ENCODE measurements at places on chromosomes 16 and 17. TPM values are rescaled to one million over a fixed set of nuclear protein-coding genes. Genes with fewer than 3 reads are reported as not detected.
A peak's percentile ranks its signal among the peaks of the same experiment; 100 is the strongest.

Gene ULK2
- 23.9 TPM for total RNA-seq

Gene ASPA
- total RNA-seq: not detected

GRCh38 chr17:68981288-68981687, 26.1 kb upstream of the ABCA8 start:
- DNase-seq: peak; percentile 86

DNA sequence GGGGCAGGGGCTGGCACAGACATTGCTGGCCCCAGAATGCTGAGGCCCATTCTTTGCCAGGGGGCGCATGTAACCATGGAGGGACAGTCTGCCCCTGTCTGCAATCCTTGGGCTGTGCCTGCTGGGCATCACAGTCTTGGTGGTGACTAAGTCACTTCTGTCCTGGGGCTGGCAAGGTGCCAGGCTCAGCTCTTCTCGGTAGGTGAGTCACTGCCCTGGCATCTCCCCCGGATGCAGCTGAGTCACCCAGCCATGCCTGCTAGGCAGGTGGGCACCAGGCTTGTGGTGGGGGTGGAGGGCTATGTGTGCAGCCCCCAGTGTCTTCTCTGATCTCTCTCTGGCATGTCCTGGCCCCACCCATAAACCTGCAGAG, 5.6 kb downstream of the RARA start:
- DNase-seq: peak; percentile 97

DNA sequence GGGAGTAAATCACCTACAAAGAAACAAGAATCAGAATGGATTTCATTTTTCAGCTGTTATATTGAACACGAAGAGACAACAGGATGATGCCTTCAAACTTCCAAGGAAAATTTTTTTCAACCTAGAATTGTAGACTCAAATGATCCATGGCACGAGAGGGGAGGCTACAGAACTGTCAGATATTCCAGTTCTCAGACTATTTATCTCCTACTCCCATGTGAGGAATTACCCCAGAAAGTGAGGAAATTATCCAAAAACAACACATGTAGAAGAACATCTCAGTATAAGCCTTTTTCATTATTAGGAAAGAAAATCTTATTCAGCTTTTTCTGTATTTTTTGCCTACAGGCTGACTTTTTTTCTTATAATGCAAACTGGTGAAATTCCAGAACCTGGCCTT, 5.5 kb upstream of the ASGR2 start:
- DNase-seq: no peak

DNA sequence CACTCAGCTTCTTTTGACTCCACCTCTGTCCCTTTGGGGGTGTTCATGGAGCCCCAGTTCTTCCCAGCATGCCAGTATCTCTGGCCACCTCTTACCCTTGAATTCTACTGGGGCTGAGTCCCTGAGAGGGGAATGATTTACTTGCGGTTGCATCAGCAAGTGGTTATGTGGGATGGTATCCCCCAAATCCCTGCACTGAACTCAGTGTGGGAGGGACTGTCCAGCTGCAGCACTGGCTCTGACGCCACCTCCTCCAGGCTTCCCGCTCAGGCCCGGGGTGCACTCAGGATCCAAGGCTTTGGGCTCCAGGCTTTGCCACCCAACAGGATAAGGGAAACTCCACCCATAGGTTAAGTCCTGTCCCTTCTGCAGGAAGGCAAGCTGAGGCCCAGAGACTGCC, 21.1 kb upstream of the BRD7 start:
- no peak for DNase-seq

- DNase-seq: no peak
These were observed 82.3 kb upstream of the ZNF469 start for GRCh38 chr16:88300463-88300835.

DNA sequence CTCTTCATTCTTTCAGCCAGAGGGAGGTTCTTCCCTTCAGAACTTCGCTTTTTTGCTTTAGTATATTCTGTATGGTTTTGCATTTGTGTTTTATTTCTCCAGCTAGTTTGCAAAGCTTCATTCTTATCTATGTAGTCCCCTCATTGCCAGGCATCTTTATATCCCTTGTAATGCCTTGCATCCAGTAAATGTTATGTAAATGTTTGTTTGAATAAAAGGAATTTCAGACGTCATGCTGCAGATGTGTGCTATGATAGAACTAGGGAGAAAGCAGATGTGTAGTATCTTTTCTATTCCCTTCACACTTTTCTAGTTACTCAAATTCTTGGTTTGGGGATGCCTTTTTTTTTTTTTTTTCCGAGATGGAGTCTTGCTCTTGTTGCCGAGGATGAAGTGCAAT, 62.6 kb upstream of the RASL10B start:
- no peak for DNase-seq

DNA sequence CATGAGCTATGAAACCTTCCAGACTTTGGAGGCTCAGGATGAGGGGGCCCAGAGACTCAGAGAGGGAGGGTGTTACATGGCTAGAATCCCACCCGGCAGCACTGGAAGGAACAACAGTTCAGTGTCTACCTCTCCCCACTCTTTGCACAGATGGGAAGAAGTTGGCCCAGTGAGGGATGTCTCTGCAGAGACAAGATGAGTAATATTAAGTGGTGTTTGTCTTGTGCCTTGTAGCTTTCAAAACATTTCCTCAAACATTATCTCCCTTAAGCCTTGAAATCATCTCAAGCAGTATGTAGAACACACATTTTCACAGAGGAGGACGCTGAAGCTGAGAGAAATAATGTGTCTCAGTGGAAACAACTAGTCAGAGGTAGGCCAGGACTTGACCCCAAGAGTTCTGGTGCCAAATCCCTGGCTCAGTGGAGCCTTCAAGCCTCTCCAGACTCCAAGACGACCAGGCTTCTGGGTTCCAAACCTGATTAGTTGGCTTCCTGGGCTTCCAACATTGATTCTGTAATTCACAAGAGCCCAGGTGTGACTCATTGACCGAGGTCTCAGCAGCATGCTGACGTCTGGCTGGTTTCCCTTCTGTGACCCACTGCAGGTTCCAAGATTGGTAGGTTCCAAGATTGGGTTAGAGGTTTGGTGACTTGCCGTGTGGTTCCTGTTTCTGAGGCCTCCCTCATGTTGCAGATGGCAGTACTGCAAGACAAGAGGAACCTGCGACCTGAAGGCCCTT, 7.4 kb downstream of the RNF112 start:
- DNase-seq: no peak

- no peak for DNase-seq
These were observed 39.7 kb upstream of the CREBBP start for GRCh38 chr16:3920206-3920605.

DNA sequence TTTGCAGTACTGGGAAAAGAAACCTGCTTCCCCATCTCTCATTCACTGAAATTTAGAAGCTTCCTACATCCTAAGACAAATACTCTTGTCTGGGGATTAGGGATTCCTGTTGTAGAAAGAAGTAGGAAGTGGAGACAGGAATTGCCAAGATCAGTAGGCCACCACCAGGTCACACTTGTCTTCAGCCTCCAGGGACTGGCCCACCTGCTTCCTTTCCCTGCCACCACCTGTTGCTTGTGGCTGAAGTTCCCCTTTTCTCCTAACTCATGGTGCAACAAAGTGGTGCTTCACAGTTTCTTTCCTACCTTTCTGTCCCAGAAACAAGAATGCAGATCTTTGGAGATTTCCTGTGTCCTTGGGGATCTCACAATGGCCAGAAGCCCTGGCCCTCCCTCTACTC, 82.4 kb downstream of the WNT3 start:
- no peak for DNase-seq
